ENCODE measurements at places on chromosomes 12 and 14. TPM values are rescaled to one million over a fixed set of nuclear protein-coding genes. Genes with fewer than 3 reads are reported as not detected.

The PTPRB gene
- total RNA-seq = 3.6 TPM

The LRRIQ1 gene
- 1.5 TPM for total RNA-seq

The IGFBP6 gene
- 2,626 TPM for total RNA-seq

The CDH24 gene
- total RNA-seq = 2.4 TPM

The KCNA1 gene
- total RNA-seq = 0.41 TPM
